ENCODE measurements at places on chromosomes 5 and 9.

GRCh38 chr9:18951936-18952335, 81.1 kb downstream of the SAXO1 start:
- DNase-seq: no peak

GRCh38 chr9:131627326-131627647, 82.0 kb downstream of the PRRT1B start:
- DNase-seq: no peak

GRCh38 chr5:160270704-160271103, 41.4 kb downstream of the FABP6 start:
- DNase-seq: no peak

DNA sequence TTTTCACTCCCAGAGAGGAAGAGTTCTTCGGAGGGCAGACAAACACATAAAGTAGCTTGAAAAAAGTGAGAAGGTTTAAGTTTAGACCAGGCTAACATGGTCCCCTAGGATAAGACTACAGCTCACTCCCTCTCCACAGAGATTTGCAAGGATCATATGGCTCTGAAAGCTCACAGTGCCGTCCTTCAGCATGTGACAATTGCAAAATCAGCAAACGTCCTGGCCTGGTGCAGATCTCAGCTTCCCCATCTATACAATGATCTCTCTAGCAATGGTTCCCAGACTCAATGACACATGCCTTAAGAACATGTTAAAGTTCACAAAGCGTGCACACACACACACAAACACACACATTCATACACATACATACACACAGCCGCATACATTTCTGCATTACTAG, 327.6 kb downstream of the ACTL7B start:
- DNase-seq: no peak

GRCh38 chr9:3497401-3497800, 28.4 kb downstream of the RFX3 start:
- DNase-seq: no peak

- no peak for DNase-seq
Measured at GRCh38 chr5:143435210-143435657, 31.7 kb upstream of the NR3C1 start.

DNA sequence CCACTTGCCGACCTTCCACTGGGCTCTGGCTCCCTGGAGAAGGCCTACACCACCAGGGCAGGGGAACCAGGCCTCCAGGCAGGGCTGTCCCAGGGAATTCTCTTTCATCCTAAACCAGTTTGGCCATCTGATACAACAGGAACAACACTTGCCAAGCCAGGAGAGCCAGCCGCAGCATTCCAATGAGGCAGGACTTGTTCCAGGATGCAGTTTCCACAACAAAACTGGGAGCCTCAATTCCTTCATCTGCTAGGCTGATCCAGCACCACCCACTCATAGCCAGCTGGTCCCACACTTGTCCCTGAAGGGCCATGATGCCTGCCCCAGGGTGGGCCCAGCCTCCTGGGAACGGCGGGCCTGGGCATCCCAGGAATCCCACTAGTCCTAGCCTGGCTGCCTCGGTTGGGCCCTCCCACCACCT, 26.0 kb downstream of the BICD2 start:
- DNase-seq: no peak

DNA sequence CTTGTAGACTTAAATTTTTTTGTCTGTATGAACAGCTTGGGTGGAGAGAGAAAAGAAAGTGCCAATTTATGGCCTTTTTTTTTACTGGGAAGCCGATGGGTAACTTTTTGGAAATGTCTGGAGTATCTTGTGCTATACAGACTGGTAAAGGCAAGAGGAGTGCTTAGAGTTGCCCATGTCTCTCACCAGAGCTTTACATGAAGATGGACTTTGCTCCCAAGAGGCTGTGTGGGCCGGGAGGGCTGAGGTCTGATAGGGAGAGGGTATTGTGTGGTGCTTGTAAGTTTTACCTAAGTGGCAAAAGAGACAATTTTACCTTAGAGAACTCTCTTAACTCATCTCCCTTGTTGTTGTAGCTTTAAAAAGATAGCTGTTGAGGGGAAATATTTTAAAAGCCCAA, 203.2 kb downstream of the SEMA6A start:
- DNase-seq: no peak

GRCh38 chr5:150413176-150413901, 629 bp upstream of the CD74 start:
- DNase-seq: no peak

- DNase-seq: no peak
Measured at GRCh38 chr5:175579742-175580432, 78.0 kb upstream of the HRH2 start.

- no peak for DNase-seq
Measured at GRCh38 chr9:77659926-77660325, 11.8 kb upstream of the GNA14 start.

DNA sequence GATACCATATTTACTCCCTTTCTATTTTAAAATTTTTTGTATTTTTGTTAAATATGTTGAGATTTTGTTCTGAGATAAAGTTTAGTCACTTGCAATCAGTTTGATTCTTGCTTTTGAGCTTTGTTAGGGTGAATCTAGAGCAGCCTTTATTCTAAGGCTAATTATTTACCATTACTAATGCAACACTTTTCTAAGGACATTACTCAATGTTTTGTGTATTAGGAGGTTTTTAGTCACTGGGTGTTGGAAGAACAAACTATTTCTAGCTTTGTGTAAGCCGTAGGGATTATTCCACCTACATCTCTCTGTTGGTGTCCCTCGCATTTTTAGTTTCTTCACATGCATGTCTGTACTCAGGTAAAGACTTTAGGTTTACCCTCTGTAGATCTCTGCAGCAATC, 379.5 kb upstream of the CD180 start:
- no peak for DNase-seq

DNA sequence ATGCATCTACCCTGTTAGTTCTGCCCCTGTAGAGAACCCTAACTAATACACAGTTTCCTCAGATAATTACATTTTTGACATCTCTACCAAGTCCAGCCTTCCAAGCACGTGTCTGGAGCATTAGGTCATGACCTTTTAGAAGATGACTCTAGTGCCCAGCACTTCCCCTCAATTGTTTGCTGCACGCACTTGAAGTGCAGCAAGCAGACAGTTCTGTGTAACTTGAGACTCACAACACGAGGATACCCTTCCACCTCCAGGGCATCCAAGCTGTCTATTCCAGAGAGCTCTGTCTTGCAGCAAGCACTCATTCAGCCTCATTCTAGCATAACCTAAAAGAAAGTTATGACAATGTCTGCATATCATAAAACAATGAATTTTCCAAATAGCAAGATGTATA, 1410.5 kb upstream of the CDH18 start:
- DNase-seq: no peak

- DNase-seq: no peak
Measured at GRCh38 chr9:80507611-80508010, 935.8 kb downstream of the TLE4 start.

GRCh38 chr5:59956130-59956783, 62.7 kb upstream of the PDE4D start:
- DNase-seq: no peak

DNA sequence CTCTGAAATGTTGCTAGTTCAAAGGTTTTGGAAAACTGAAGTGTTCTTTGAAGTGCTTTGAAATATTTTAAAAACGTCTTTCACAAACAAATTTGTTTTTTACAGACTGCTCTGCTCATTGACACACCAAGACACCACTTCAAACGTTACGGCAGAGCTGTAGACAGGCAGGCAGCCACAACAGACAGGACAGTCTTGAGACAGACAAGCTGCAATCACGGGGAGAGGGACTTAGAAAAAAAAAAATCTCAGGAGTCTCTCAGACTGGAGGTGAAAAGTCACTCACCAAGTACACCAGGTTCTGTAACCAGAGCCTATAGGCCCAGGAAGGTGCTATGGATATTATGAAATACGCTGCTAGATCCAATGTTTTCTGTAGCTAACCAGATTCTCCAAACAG, 135.4 kb downstream of the ISL1 start:
- no peak for DNase-seq

DNA sequence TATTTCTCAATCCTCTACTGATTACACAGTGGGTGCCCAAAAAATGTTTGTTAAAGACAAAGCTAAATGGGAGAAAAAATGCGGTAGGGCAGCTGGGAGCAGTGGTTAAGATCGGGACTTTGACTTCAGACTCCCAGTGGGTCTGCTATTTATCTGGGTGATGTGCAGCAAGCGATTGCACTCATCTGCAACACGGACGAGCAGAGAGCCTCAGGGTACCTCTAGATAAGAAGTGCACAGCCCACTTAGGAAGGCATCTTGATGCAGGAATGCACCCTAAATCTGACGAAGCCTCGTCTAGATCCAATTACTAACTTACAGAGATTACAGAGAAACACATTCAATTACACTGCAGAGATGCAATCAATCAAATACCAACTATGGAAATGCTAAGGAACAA, 4.0 kb downstream of the MAPK9 start:
- DNase-seq: no peak

- DNase-seq: peak; percentile 23
Measured at GRCh38 chr9:94623253-94623652, 16.1 kb downstream of the FBP1 start.

GRCh38 chr9:123318202-123318601, 37.8 kb upstream of the CRB2 start:
- DNase-seq: no peak

GRCh38 chr9:89042984-89043383, 51.7 kb downstream of the S1PR3 start:
- no peak for DNase-seq

DNA sequence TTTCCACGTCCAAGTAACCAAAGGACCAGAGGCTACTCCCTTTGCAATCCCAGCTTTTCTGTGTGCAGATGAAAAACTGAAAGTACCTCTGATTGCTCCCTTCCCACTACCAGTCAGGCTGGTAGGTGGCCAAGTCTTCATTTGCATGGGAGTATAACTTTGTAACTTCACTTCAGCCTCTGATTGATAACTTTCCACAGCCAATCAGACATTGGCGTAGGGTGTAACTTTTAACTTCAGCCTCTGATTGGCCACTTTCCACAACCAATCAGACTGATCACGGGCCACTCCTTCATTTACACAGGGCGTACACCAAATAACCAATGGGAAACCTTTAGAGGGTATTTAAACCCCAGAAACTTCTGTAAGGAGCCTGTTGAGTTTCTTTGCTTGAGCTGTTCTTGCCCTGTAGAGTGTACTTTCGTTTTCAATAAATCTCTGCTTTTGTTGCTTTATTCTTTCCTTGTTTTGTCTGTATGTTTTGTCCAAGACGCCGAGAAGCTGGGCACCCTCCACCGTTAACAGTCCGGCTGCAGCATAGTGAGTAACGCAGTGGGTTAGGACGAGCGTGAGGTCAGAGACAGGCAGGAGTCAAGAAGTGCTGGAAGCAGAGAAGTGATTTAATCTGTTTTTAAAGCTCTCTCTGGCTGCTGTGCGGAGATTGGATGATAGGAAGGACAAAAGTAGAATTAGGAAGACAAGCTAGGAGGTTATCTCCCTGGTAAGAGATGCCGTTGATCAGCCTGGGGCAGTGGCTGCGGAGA, 3.5 kb upstream of the EXOSC2 start:
- no peak for DNase-seq

- no peak for DNase-seq
Measured at GRCh38 chr5:170223360-170223759, 9.4 kb upstream of the C5orf58 start.

DNA sequence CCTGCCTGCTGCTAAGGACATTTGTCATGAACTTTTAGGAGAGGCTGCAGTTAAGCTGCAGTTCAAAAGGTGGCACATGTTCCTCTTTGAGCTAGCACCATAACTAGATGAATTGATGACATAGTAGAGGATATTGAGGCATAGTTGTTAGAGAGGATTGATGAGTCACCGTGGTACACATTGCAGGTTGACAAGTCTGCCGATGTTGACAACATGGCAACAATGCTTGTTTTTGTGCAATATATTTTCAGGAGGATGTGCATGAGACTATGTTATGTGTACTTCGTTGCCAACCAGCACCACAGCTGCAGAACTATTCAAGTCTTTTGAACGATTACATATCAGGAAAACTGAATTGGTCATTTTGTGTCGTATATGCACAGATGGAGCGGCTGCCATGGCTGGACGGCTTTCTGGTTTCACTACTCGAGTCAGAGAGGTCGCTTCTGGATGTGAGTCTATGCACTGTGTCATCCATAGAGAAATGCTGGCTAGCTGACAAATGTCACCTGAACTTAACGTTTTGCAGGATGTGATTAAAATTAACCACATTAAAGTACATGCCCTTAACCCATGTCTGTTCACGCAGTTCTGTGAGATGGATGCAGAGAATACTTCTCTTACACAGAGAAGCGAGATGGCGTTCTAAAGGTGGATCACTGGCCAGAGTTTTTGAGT, 24.2 kb downstream of the ANP32B start:
- DNase-seq: no peak
